Stimulated activated CD8-positive, alpha-beta memory T cell treated with anti-CD3 and anti-CD28 coated beads, Interleukin-2, amount 100 ng/mL, for 1 hour (primary cell): ENCODE measurements at places on chromosomes 1 and 21.

GRCh38 chr1:151145304-151146071 is 943 bp downstream of the SEMA6C start:
- no peak for DNase-seq

DNA sequence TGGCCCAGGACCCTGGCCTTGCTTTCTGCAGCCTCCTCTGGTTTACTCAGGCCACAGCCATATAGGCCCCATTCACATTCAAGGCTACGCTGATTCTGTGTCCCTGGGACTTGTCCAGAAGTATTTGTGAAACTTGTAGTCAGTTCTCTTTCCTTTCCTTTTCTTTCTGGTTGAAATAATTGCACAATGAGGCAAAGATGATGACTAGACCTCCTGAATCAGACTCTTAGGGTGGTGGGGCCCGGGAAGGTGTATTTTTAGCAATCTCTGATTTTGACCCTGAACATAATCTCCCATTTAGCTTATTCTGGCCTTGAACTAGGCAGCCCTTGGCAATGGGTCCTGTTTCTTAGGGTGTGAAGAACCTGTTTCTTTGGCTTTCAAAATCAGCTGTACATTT is 39.9 kb downstream of the STUM start:
- no peak for DNase-seq

DNA sequence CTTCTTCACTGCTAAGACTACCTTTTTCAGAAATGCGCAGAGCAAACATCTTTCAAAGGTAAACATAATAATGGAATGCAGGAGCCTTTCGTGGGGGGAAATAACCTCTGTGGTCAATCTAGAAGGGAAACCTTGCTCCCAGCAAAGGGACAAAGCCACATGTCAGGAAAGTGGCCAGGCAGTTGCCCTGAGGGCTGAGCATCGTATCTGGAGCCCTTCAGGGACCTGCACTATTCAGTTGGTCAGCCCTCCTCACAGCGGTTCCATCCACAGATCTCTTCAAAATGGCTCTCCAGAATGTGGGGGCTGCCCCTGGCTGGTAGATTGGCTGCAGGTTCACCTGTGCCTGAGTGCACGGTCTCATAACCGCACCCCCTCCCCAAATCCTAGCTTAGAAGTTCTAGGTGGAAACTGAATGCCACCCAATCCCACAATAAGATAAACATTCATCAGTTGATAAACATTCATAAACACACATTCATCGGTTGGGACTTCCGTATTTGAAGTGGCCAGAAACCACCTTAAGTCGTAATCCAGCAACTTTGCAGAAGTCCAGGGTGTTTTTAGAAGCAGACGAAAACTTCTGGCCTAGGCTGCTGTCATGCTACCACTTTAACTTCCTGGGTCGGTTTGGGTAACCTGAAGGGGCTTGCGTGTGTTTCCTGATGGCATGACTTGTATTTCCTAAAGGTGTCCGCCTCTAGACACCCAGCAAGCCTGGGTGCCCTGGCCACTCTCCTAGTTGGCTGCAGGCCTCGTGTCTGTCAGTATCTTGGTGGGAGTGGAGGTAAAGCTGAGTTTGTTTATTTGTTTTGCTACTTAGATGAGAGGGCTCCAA is 50.5 kb downstream of the RASSF5 start:
- DNase-seq, result no peak

- DNase-seq, result no peak
Observed at GRCh38 chr1:157101149-157101548, 1.5 kb upstream of the ETV3L start.

DNA sequence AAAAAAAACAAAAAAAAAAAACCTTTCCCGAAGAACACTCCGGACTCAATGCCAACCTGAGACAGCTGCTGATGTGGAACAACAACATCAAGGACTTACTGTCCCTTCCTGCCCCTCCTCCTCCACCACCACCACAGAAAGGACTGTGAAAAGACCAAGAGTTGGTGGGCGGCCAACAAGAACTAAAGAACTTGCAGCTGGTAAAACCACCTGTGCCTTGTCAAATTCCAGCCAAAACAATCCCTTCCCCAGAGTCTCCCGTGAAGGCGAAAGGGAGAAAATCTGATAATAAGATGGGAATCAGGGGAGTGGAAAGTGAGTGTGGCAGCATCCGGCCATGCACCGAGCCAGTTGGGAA is 88.9 kb downstream of the PROX1 start:
- DNase-seq, result no peak

DNA sequence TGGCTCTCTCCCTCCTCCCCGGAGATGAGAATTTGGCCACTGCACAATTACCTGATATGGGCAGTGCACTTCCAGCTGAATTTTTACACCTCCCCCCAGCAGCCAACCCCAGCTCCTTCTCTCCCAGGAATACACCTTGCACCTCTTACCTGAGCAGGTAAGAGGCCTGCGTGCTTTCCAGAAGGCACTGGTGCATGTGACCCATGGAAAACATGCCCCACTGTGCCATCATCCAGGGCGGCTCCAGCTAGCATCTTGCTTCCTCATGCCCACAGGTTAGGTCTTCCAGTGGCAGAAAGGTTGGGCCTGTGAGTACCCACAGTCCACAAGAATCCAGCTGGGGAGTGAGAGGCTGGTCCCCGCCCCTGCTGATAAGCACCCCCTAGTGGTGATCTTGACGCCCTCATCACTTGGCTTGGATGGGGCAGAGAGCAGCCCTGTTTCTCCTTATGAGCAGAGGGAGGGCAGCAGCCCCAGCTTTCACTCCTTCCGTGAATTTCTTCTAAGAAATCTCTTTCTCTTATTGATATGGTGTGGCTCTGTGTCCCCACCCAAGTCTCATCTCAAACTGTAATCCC is 57.8 kb downstream of the EDARADD start:
- no peak for DNase-seq
